ENCODE measurements at places on chromosomes 5 and 9.

- no peak for DNase-seq
Measured at GRCh38 chr9:137799630-137799983, 78.0 kb upstream of the CACNA1B start.

- DNase-seq = no peak
Measured at GRCh38 chr9:115117999-115118878, at the start of gene TNC. Gene TNC, minus strand, starts transcription at chr9:115118157. Its CDS starts 27,139 bp downstream, at chr9:115091018.

DNA sequence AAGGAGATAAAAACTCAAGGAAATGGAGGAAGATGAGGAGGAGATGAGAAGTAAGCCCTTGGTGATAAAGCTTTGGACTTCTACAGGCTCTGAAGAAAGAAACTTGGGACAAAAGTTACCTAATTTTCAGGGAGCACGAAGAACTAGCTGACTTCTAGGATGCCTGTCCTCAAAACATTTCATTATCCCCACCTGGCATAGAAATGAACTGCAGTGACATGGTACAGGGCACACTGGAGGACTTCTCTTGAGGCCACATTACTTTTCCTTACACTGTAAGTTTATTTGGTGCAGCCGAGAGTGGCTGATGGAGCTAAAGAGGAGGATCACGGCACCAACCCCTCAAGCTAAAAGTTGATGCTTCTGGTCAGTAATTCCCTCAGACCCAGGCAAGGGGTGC is 269.5 kb upstream of the MSX2 start:
- DNase-seq = no peak

- no peak for DNase-seq
Measured at GRCh38 chr5:123398058-123398733, 25.0 kb downstream of the CEP120 start.

DNA sequence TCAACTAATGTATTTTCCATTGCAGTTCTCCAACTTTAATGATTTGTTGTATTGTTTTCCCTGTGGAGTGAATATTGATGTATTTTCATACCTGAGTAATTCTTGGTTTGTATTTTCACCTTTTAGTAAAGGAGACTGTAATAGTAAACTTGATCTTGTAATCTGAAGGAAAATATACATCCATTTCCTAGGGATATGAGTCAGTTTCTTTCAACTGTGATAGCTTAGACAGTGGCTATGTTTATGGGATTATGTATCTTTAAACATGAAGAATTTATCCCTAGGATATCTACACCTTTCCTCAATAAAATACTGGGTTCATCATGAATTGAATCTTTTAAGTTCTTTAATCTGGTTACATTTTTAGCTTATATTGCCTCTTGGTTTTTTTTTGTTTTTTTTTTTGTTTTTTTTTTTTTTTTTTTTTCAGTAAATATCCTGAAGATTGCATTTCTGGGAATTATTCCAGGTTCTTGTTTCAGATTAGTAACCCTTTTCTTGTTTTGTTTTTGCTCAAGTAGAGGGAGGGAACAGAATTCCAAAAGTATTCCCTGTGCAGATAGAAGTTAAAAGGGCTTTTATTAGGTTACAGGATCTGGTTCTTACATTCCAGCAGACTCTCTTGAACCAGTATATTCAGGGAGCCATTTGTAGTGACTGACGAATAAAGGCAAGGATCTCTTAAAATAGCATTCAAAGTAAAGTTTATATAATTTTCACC is 7.1 kb downstream of the WDR36 start:
- no peak for DNase-seq

- DNase-seq = no peak
Measured at GRCh38 chr9:126999315-127000068, 84.9 kb downstream of the RALGPS1 start.
